ENCODE measurements at places on chromosomes 3 and 15. TPM values are rescaled to one million over a fixed set of nuclear protein-coding genes. Genes with fewer than 3 reads are reported as not detected.

GRCh38 chr15:101652786-101653430 lies 727 bp upstream of the TM2D3 start:
- no peak for DNase-seq

DNA sequence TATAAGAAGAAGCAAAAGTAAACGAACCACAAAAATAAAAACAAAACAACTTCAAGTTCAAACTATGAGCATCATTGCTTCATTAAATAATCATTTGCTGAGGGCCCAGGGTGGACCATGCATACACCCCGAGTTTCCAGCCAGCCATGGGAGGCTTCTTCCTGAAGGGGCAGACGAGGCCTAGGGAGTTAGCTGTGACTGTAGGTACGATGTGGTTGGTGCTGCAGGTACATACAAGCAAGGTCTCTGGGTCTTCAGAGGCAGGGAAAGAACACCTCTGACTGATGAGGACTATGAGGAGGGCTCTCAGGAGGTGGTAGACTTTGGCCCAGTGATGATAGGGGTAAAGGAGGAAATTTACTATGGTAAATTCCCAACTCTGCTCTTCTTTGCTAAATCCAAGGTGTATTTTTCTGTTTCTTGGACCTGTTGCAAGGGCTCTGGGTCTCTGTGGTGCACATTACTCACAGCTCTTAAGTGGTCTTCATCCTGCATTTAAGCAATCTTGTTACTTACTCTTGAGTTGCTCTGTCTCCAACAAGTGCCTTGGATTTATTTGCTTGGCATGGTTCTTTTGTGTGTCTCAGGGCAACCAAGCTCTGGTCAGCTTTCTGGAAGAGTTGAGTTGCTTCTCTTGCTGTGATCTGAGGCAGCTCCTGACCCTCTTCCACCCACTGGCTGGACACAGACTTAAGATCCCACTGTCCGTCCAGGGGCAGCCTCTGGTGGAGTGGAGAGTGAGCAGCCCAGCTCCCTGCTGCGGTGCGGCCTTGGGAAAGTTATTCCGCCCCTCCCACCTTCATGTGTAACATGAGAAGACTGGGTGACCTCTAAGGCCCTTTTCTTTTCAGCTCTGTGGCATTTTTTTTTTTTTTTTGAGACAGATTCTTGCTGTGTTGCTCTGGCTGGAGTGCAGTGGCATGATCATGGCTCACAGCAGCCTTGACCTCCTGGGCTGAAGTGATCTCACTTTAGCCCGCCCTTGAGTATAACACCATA lies 56.1 kb upstream of the KIF23 start:
- no peak for DNase-seq

- no peak for DNase-seq
These were observed 320.4 kb upstream of the PROK2 start for GRCh38 chr3:72105306-72105705.

- DNase-seq: no peak
These were observed 126.0 kb downstream of the ST8SIA2 start for GRCh38 chr15:92519709-92520108.

DNA sequence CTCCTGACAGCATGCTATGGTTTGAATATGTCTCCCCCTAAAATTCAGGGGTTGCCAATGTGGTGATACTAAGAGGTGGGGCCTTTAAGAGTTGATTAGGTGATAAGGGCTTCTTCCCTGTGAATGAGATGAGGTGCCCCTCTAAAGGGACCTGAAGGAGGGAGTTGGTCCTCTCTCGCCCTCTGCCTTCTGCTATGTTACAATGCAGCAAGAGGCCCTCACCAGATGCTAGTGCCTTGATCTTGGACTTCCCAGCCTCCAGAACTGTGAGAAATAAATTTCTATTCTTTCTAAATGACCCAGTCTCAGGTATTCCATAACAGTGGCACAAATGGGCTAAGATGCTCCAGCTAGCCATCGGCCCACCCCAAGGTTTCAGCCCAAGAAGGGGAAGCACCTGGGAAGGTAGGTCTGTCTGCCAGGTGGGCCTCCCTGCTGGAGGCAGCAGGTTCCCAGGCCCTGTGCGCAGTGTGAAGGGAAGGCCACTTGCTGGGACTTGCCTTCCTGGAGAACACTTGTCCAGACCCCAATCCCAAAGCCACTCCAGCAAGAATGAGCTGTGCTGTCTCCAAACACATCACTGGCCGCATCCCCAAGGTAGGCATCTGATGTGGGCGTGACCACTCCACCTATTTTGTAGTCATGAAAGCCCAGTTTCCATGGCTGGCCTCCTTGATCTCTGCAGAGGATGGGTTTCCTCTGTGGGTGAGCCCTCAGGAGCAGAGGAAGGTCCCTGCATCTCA lies 9.0 kb downstream of the TGM4 start:
- DNase-seq: no peak

The LDHAL6B gene
- total RNA-seq: not detected
